ENCODE measurements at places on chromosomes 2 and 18. TPM values are rescaled to one million over a fixed set of nuclear protein-coding genes. Genes with fewer than 3 reads are reported as not detected.

Gene THUMPD2
- total RNA-seq, result 26.7 TPM

Gene ATOH8
- total RNA-seq, result 82.8 TPM

DNA sequence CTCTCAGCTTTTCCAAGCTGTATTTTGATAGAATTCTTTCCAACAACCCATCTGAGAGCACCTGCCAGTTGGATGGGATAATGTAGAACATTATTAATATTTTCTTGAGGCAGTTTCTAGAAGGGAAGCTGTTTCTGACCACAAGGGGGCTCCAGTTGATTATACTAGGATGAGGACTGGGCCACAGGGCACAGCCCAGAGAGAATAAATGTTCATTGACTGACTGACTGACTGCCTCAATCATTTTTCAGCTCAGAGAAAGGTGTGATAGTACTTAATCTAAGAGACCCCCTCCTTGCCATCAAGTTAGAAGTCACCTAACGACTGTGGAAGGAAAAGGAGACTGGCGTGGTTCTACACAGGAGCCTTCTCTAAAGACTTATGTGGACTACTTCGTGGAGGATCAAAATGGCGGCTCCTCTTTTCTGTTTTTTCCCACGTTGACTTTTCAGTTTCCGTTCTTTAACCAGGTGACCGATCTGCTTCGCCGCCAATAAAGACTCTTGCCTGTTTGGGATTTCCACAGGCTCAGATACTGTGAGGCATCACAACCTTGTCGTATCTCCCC lies 31.9 kb upstream of the CREG2 start:
- DNase-seq, result peak; percentile 61
- no peaks in the 10 kb centered on the region for H3K4me1 ChIP-seq
- H3K4me3 ChIP-seq, result no peak overlapping the region

- H3K36me3 ChIP-seq, result no peaks in the 10 kb centered on the region
- peaks cover 9% of the 10 kb centered on the region for H3K4me1 ChIP-seq
- H3K4me3 ChIP-seq, result no peak overlapping the region
- no peaks in the 10 kb centered on the region for H3K27me3 ChIP-seq
- no peak overlapping the region for H3K27ac ChIP-seq
Measured at GRCh38 chr2:109258376-109258775, 129.4 kb downstream of the SH3RF3 start.

GRCh38 chr2:15584767-15585469 lies 6.8 kb upstream of the DDX1 start:
- H3K27ac ChIP-seq, result no peak overlapping the region
- DNase-seq, result no peak
- H3K36me3 ChIP-seq, result no peaks in the 10 kb centered on the region
- no peaks in the 10 kb centered on the region for H3K27me3 ChIP-seq
